ENCODE measurements at places on chromosomes 5 and 9.

GRCh38 chr5:116733991-116734975, 159.7 kb upstream of the SEMA6A start:
- no peak for DNase-seq

DNA sequence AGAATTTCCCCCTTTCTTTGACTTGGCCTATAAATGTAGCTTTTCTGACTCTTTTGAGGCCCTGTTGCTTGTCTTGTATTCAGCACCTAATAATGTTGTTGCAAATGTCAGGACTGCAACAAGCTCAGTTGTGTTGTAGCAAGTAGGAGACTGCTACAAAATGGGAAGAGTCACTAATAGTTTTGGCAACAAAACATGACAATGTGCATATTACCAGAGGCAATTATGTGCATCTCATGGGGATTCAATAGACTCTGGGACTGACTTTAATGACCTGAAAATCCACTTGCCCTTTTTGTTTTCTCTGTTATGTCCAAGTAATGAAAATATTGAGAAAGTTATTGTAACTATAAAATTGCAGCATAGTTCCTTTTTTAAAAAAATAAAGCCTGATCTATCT, 368.4 kb downstream of the OSTF1 start:
- no peak for DNase-seq

GRCh38 chr9:118829334-118829733, 539.9 kb downstream of the BRINP1 start:
- DNase-seq = no peak

GRCh38 chr5:132268769-132269551, 11.5 kb downstream of the PDLIM4 start:
- DNase-seq = no peak

DNA sequence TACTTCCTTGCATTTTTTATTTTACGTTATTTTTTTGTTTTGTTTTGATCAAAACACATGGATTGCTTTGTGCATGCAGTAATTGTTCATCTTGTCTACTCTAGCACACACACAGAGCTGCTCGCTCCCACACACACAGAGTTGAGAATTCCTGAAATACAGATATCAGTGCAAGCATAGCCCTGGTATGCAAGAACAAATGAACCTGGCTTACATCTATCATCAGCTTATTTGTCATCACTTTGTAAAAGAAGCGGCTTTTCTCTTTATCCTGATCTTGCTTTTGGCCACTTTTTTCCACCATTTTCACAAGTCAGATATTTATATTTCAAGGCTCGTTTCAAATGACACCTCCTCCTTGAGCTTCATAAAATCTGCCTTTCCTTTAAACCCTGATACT, 1435.7 kb downstream of the MAT2B start:
- DNase-seq = no peak
